ENCODE measurements at places on chromosomes 12 and 14.

GRCh38 chr12:43812057-43812456 is 5.9 kb upstream of the TWF1 start:
- DNase-seq: no peak

- DNase-seq: no peak
Observed at GRCh38 chr12:6315704-6316597, 5.5 kb downstream of the PLEKHG6 start.

DNA sequence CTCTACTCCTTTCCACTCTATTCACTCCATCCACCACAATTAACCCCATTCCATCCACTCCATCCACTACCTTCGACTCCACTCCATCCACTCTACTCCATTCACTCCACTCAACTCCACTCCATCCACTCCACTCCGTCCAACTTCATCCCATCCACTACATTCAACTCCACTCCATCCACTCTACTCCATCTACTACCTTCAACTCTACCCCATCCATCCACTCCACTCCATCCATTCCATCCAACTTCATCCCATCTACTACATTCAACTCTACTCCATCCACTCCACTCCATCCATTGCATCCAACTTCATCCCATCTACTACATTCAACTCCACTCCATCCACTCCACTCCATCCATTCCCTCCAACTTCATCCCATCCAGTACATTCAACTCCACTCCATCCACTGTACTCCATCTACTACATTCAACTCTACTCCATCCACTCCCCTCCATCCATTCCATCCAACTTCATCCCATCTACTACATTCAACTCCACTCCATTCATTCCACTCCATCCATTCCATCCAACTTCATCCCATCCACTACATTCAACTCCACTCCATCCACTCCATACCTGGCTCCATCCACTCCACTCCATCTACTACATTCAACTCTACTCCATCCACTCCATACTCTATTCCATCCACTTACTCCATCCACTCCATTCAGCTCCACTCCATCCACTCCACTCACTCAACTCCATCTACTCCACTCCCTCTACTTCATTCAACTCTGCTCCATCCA is 16.4 kb downstream of the HNF1A start:
- DNase-seq: peak; percentile 24

DNA sequence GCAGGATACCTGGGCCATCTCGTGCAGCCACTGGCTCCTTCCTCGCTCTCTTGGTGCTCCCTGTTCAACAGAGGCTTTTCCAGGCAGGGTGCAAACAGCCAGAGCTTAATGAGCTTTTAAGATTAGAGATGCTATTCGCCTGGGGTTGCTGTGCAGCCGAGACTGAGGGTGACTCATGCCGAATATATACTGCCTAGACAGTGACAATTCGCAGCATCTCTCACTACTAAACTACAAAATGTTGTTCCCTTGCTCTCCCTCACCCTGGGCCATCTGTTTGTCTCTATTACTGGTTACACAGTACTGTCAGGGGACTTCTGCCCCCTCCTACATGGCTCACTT is 26.0 kb upstream of the TESC start:
- DNase-seq: no peak

DNA sequence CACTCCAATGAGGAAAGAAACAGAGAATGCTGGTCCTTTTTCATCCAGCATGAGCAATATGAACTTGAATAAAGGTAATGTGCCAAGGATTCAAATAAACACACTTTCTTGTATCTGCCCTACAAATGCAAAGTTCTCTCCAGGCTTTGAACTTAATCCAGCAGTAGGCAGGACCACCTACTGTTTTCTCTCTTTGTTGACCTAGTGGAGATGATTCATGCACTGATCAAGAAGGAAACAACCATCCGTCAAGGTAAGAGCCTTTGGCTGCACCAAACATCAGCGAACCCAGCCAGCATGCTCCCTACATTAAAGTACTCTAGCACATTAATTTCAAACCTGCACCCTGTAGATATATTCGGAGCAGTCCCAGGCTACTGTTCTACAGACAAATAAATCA is 489.3 kb downstream of the GALC start:
- no peak for DNase-seq

- DNase-seq: no peak
Observed at GRCh38 chr14:103736546-103737431, 21.2 kb downstream of the ZFYVE21 start.

DNA sequence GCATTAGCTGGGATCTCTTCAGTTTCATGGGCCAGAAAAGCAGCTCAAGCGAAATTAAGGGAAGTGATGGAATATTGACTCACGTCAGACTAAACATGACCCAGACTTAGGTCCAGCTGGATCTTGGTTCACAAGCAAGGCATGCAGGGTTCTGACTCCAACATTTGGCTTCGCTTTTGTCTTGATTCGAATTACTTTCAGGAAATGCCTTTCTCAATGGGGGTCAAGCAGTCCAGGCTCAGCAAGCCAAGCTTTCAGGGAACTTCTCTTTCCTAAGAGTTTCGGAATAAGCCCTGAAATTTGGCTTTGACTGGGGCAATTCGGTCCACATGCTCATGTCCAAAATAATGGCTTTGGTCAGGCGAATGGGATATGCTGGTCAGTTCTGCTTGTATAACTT is 678.7 kb upstream of the TMEM132C start:
- peak; percentile 92 for DNase-seq
